ENCODE measurements at places on chromosomes 3 and 15.

DNA sequence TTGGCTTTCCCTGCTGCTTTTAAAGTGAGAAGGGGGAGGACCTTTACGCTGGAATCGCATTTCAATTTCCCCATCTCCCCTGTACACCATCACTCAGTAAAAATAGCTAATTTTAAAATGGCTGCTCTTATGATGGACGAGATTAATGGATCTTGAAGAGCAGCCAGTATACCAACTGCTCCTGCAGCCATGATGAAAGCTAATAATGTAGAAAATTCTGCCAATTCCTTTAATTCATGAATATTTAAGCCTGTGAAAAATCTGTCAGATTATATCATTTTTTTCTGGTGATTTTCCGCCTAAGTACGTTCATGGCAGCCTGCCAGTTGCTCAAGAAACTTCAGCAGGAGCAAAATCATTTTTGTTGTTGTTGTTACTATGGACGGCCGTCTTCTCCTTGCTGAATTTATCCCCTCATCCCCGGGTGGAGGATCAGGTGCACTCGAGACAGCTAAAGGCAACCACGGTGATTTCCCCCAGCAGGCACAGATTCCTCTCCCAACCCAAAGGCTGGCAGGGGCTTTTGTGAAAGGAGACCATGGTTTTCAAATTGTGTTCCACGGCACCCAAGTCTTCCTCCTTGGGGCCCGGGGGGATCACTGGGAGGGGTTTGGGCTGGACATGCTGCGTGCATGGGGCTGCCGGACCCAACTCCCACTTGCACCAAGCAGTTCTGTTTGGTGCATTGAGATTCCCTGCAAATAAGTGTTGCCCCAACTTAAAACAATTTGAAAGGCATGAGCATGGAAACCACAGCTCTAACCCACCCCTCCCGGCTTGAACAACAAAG, 289.6 kb downstream of the UACA start:
- no peak for DNase-seq

DNA sequence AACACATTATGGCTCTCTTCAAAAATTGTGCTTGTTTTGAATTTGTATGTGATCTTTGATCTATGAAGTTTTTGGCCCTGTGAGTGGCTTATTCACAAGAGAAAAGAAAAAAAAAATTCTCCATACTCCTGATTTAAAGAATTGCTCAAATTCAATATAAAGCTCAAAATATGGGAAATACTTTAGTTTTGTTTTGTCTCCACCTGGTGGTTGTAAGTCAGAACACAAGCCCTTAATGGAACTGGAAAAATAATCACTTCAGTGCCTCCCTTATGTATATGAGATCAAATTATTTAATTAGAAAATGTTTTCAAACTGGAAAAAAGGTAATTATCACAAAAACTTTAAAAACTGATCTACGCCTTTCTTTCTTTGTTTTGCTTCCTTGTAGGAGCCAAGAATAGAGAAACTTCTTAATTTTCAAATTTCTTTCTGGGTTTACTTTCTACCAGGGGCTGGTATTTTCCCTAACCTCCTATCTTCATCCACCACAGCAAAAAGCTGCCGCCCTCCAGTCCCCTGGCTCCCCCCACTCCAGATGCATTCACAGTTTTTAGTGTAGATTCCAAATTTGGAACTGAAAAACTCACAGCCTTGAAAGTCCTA, 50.6 kb downstream of the SERP1 start:
- DNase-seq, result no peak

DNA sequence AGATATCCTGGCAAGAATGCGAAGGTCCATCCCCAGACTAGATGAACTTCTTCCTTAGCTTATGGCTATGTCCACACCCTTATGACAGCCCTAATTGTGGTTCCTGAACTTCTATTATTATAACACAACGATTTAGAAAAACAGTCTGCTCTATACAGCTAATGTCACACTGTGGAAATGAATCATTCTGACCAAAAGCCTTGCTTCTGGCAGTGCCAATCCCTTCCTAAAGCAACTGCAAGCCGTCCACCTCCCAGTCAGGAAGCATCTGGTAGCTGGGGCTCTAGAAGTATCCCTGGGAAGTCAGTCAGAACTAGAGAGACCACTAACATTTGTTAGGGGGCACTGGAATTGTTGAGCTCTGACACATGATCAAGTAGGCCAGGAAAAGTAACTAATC, 45.0 kb downstream of the MYO5A start:
- DNase-seq, result no peak

DNA sequence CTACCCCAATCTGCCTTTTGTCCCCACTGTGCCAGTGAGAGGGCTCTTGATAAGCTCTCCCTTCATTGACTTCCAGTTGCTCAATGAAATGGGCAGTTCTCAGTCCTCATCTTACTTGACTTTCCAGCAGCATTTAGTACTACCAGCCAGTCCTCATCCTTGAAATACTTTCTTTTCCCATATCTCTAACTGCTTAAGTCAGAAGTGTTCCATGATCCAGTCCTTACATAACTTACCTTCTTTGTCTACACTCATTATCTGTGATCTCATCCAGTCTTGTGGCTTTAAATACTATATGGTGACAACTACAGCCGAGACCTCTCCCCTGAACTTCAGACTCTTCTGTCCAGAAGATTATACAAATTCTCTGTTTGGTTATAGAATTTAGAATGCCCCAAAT, 28.7 kb downstream of the RARRES1 start:
- DNase-seq, result no peak

DNA sequence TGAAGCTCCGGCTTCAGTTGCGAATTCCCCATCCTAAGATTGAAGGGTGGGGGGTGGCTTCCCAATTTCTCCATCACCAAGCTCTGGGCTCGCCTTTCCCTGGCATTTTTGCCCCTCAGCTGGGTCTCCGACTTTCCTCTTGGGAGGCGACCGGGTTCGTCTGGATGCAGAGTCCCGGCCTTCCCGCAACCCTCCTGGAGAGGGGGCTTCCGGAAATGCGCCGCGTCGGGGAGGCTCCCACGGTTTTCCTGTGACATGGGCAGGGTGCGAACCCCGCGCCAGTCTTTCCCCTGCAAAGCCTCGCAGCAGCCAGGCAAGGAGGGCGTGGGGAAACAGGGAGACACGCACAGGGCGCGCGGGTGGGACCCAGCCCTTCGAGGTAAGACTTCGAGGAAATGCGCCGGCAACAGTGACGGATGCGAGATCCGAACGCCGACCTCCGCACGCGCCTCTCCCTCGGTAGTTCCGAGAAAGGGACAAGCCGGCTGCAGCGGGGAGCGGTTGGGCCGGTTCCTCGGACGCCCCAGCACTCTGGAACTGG, 466 bp upstream of the HCN4 start:
- no peak for DNase-seq

- no peak for DNase-seq
Observed at GRCh38 chr15:61780278-61780980, 279.8 kb downstream of the VPS13C start.
